ENCODE measurements at places on chromosomes 12 and 14.

DNA sequence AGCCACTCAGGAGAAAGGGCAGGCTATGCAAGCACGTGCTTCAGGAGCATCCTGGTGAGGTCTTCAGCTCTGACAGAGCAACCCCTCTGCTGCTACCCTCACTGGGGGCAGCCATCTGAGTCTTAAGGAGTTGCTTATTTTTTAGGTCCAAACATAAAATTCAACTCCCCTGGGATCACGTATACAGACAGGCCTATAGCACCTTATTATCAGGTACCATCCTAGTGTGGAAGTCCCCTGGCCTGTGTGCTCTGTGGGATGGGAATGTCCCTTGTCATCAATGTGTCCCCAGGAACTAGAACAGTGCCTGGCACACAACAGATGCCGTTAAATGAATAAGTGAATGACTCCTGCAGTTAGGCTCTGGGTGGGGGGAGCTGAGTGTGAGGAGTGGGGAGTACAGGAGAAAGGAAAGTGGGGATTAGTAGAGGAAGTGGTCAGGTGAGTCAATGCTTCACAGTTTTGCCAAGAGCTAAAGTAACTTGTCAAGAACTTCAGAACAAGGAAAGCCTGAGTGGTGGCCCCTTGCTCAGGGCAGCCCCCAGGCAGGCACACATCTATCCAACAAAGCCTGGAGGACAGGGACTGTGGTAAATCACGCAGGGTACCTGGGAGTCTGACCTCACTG lies 33.5 kb downstream of the DAD1 start:
- DNase-seq, result peak; percentile 71

DNA sequence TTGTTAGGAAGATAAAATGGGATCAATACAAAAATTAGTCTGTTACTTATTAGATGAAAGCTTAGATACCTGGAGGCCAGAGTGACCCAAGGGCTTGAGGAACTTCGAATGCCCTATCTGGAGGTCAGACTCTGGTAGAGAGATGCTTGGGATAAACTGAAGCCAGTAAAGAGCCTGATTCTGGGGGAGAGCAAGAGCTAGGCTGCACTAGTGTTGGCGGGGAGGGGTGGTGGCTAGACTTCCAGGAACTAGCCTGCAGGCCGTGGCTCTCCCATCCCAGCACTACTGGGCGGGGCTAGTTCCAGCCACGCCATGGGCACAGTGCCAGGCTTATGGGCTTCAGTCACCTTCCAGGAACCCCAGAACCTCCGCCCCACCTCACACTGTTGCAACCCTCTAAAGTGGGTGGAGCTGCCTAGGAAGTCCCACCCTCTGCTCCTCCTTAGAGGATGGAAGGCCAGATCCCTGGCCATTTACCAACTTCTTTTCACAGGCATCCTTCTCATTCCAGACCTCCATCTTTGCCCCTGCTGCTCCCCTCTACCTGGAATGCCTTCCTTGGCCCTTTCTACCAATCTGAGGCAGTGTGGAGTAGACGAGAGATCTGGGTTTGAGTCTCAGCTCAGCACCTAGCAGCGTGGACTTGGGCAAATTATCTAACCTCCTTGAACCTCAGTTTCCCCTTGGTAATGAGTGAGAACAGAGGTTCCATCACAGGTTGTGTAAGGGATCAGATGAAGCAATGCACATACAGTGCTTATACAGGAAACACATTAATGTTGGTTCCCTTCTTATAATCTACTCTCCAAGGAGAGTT lies 6.3 kb upstream of the NFE2 start:
- DNase-seq, result peak; percentile 94

DNA sequence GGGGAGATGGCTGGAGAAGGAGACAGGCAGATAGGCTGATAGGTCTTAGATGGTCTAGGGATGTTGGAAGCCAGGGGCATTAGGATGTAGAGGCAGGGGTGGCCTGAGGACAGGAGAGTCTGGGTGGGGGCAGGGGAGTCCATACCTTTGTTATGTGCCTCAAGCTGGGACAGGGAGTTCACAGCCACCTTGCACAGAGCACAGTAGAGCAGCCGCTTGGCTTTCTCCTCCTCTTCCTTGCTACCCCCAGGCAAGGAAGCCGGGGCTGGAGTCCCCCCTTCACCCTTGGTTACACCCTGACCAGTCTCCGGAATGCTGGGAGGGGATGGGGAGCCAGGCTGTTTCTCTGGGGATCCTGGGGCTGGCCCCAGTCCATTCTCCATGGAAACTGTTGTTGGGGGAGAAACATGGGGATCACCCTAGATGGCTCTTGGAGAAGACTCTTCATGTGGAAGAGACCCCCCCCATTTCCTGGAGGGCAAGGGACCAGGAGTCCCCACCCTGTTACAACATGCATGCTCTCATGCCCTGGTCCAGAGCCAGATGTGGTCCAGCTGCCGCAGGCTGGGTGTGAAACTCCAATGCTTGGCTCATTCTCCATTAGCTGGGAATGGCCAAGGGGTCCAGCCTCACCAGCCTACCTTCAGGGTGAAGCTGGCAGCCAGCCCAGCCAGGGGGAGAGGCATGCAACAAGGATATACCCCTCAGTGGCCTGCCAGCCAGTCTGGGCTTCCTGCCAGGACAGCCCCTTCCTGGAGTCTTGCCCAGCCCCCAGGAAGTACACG lies 7.2 kb upstream of the GPR84 start:
- no peak for DNase-seq

DNA sequence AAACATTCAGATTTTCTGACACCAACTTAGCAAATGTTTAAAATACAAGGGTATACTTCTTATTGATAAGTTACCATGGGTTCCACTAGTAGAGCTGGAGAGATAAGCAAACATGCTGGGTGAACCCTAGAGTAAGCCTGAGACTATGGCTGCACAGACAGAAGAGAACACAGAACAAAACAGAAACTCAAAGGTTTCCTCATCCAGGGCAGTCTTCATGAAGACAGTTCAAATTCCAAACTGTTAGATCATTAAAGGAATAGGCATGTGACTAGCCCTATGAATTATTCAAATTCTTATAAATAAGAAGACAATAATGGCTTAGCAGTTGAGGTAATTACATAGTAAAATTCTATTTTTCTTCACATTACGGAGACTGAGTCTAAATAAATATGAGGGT lies 28.1 kb downstream of the BTBD7 start:
- DNase-seq, result no peak

DNA sequence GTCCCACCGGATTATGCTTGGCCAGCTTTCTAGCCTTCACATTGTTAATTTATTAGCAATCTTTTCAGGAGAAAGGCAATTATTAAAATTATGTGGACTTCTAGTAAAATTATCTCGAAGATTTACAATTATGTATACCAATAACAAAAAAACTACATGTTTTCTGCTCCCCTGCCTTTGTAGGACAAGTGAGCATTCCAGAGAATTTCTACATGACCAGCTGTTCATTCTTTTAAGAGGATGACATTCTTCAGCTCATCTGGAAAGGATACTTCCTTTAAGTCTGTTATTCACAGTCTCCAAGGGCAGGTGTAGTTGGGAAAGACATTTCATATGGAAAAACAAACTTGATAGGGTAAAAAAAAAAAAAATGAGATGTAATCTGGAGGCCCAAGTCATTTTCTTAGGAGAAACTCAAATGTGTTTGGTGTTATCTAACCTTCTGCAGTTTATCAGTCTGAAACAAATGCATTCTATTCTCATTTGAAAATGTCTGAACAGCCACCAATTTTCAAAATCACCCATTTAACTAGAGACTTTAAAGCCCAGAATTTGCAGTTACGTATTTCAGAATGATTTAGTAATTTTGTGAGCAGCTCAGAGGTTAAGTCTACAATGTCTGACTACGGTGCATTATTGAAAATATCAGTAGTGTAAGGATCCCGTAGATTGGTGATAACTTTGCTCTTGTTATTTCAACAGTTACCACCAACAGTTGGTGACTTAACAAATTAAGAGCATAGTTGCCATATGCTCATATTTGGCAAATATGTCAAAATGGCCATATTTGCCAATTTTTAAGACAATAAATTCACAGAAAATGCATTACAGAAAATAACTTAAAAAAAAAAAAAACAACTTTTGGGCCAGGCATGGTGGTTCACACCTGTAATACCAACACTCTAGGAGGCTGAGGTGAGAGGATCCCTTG lies 1.8 kb upstream of the PHLDA1 start:
- no peak for DNase-seq

DNA sequence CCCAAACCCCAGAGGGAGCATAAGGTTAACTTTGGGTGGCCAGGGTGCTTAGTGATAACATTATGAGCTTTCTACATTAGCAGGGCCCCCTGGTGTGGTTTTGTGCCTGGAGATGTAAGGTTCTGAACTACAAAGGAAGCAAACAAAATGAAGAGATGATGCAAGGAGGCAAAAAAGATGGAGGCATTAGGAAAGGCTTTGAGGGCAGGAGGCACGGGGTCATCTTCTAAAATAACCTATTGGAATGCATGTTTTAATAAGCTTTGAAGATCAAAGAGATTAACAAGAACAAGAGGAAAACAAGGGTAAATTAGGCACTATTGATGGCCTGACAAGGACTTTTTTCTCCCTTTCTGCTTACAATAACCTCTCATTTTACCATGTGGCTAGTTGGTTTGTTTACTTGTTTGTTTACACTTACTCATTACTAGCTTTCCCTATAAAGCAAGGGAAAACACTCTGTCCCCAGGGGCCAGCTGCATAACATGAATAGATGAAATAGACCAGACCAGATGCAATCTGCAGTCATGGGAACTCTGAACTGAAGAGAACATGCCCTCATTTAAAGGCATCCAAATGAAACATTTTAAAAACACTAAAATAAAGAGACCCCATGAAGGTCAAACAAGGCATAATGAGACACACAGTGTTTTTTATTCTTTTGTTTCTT lies 390.3 kb downstream of the DIO2 start:
- no peak for DNase-seq

DNA sequence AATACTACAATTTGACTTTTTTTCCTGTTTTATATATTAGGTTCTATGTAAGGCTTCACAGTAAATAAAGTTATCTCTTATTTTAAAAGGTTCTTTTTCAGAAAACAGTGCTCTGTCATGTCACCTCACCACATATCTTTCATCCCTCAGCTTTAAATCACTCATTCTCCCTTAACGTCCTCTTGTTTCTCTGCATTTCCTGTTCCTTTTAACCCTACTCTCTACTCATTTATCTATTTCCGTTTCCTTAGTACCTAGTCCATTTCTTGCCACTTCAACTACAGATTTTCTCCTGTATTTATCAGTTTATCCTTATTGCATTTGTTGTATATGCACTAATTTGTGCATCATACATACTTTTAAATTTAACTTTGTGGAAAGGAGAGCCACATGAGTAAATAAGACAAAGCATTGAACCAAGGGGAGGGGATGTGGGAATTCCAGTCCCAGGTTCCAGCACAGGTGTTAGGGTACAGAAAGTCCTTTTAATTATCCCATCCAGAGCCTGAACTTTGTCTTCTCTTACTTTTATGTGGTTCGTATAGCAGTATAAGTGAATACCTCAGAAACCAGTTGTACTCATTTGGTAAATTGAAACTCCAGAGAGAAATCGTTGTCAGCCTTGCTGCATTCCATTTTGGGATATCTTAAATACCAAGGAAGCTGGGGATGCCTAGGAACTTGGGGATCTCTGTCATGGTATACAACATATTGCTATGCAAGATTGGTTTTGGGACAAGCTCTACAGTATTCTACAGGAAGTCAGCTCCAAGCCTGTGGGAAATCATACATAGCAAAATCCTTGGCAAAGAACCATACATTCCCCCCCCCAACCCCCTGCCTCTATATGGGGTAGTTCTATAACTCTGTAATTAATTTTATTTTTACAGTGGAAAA lies 120.5 kb downstream of the DIP2B start:
- no peak for DNase-seq

GRCh38 chr12:27305673-27306456 lies 26.8 kb upstream of the BMAL2 start:
- DNase-seq, result peak; percentile 83

- DNase-seq, result no peak
These were observed 13.2 kb upstream of the EDDM3A start for GRCh38 chr14:20732477-20732876.

- DNase-seq, result no peak
These were observed 745 bp upstream of the NAA30 start for GRCh38 chr14:57389646-57390036.

Measured in common myeloid progenitor, CD34-positive (primary cell).